AML-193 (cell line): ENCODE measurements at places on chromosomes 5 and 9.
A peak's percentile ranks its signal among the peaks of the same experiment; 100 is the strongest.

DNA sequence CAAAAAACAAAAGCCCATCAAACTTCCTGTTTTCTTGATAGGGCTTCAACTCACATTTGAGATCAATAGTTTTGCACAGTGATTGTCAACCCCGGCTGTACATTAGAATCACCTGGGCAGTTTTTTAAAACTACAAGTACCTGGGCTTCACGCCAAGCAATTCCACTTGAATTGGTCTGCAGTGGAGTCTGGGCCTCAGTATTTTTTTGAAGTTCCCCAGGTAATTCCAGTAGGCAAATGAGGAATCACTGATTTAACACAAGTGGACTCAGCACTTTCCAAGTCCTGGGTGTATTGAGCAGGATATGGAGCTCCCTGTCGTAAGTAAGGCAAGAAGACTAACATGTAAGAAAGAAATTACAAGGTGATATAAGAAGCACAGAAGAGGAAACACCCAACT is 14.8 kb upstream of the SMIM15 start:
- DNase-seq, result no peak

GRCh38 chr5:124872615-124873014 is 126.2 kb upstream of the ZNF608 start:
- no peak for DNase-seq

- DNase-seq, result no peak
Observed at GRCh38 chr5:158769079-158769478, 330.6 kb downstream of the EBF1 start.

- no peak for DNase-seq
Observed at GRCh38 chr9:101514071-101514470, 19.6 kb upstream of the RNF20 start.

DNA sequence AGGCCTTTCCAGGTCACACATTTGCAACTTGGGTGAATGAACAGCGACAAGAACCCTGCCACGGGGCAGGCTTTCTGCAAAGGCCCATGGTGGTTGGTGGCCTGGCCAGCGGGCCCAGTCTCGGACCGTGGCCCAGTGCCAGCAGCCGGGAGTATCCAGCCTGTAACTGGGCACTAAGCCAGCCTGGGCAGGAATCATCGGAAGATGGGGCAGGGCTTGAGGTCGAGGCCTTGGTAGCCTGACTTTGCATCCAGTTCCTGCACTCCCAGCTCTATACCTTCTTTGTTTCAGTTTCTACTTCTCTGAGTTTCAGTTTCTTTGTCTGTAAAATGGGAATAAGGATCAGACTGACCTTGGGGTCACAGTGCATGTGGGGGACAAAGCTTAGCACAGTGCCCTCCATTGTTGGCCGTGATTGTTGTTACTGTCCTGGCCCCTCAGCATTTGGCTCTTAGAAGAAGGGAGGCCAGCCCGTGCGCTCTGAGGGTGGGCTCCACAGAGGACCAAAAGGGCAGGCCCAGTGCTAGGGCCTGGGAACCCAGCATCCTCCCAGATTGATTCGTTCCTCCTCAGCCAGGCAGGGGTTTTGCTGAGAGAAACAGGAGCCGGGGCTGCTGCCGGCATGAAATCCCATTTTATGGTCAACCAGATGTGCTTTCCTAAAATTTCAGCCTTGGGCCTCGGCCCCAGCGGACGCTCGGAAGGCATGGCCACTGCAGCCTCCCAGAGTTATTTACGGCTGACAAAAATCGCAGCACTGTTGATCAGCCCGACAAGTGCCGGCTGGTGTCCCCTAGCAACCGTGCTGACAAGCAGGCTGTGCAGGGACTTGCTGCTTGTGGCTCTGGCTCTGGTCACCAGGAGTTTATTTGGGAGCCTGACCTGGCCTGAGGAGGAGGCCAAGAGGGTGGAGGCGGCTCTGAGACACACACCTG is 43.6 kb downstream of the JADE2 start:
- no peak for DNase-seq

DNA sequence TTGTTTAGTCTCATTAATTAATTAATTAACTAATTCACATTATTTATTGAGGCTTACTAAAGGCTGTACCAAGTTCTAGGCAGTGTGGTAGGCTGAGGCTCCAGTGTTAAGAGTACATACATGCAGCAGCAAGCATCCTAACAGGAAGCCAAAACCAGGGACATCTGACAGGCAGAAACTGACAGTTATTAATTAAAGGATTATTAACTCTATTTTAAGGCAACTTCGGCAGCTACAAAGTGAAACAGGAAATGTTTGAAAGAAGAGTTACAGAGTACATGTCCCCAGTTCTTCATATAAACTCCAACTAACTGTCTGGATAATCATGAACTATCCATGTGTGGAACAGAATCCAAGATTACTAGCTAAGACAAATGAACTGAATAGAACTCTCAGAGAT is 39.3 kb upstream of the GABRB2 start:
- DNase-seq, result no peak

GRCh38 chr9:26326563-26326962 is 566.0 kb downstream of the CAAP1 start:
- DNase-seq, result peak; percentile 39
